ENCODE measurements at places on chromosomes 16 and 17. TPM values are rescaled to one million over a fixed set of nuclear protein-coding genes. Genes with fewer than 3 reads are reported as not detected.

The CARD14 gene
- not detected for total RNA-seq

The SLC47A1 gene
- total RNA-seq = not detected

The UTS2R gene
- not detected for total RNA-seq

The STX1B gene
- total RNA-seq = 3.5 TPM
